ENCODE measurements at places on chromosomes 12 and 14.
A peak's percentile ranks its signal among the peaks of the same experiment; 100 is the strongest.

- peak; percentile 32 for DNase-seq
Measured at GRCh38 chr12:39145175-39145999, 240.0 kb upstream of the CPNE8 start.

DNA sequence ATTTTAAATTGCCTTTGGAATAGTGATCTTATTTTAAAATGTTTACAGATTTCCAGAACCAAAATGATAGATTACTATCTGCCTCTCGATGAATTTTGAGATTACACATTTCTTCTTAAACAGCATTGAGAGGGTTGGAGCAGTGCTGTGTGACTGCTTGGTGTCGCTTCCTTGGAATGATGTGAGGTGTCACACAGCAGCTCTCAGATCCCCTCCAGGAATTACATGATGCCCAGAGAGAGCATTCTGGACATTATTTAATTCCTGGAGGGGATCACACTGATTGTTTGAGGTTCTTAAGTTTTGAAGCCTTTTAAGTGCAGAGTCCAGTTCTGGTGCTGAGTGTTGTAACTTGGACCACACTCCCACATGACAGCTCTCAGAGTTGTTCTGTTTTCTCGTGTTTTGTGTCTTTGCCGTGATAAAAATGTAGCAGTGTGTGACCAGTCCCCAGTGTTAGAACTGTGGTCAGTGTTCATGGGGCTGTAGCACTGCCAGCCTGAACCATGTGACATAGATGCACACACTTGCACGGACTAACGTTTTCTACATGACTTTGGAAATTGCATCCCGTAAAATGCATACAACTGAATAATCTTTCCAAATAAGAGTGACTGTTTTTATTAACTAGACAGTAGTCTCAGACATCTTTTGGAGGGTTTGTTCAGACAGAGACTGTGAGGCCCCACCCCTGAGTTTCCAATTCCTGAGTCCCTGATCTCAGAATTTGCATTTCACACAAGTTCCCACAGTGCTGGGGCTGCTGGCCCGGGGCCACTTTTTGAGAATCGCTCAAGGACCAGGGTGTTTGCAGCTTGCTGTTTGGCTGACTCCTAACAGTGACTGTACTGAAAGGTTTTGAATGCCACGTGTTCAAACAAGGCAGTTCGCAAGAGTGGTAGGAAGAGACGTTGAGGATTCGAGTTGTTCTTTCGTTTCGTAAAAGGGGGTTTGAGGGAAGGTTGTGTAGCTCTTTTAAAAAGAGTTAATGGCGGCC is 26.0 kb downstream of the XRCC3 start:
- DNase-seq: no peak

DNA sequence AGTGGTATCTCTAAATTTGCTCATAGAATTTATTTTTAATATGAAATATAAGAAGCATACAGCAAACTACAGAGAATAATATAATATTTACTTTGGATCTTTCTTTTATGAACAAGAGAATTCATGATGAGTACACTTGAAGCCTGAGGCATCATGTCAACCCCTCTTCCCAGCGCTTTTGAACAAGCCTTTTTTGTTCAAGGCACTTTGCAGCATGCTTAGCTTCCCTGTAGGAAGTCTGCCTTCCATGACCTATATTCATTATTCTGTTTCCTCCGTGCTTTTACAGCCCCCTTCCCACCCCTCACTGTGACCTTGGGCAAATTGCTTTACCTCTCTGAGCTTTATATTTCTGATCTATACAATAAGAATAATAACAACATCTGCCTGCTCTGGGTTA is 41.6 kb downstream of the SCN8A start:
- no peak for DNase-seq

GRCh38 chr12:121218588-121219352 is 8.8 kb downstream of the P2RX4 start:
- DNase-seq: no peak

DNA sequence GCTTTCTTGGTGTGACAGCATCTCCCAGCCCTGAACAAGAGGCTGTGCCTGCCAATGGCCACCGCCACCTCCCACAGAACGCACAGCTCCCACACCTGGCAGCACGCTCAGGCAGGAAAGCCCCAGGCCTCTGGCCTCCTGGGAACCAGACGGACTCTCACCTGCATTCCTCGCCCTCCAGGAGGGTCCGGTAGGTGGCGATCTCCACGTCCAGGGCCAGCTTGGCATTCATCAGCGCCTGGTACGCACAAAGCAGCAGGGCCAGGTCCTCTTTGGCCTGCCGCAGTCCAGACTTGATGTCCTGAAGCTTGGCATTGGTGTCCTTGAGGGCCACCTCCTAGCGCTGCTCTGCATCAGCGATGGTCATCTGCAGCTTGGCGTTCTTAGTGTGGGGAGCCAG is 12.1 kb upstream of the KRT77 start:
- no peak for DNase-seq
